ENCODE measurements at places on chromosomes 5 and 9.

- no peak for DNase-seq
Measured at GRCh38 chr5:138305797-138306196, 25.8 kb downstream of the CDC25C start.

- no peak for DNase-seq
Measured at GRCh38 chr9:112354081-112354743, 20.8 kb upstream of the PTBP3 start.

GRCh38 chr9:86795047-86795442 is 152.3 kb downstream of the GAS1 start:
- DNase-seq = no peak

GRCh38 chr5:77024490-77024889 is 5.7 kb upstream of the AGGF1 start:
- DNase-seq = no peak

GRCh38 chr5:73222173-73222572 is 49.2 kb downstream of the TMEM174 start:
- no peak for DNase-seq

Measured in brain pericyte (primary cell).